A549 treated with CORT108297 at 1 μM for 4 hours (cell line): ENCODE measurements at places on chromosomes 3 and 15. TPM values are rescaled to one million over a fixed set of nuclear protein-coding genes. Genes with fewer than 3 reads are reported as not detected.

The TERC gene
- 0.35 TPM in 1 of 5 replicates, not detected in the others for total RNA-seq

The ZKSCAN7 gene
- total RNA-seq, result not detected in 5 replicates

The ROBO2 gene
- not detected in 5 replicates for total RNA-seq

The BCHE gene
- total RNA-seq, result 0.83 to 1.3 TPM (median 0.93 TPM) in 5 replicates

The SECISBP2L gene
- 5.5 to 8.6 TPM (median 7.3 TPM) in 5 replicates for total RNA-seq

The PCOLCE2 gene
- total RNA-seq, result 28.4 to 37.5 TPM (median 29.0 TPM) in 5 replicates

The PRR23A gene
- total RNA-seq, result not detected in 5 replicates

The DGKG gene
- 7.7 to 12.5 TPM (median 8.6 TPM) in 5 replicates for total RNA-seq

The ULK4 gene
- total RNA-seq, result 4.5 to 9.7 TPM (median 4.9 TPM) in 5 replicates

The TMCO5A gene
- total RNA-seq, result not detected in 5 replicates

The GOLGA6L10 gene
- 0.46 to 0.79 TPM (median 0.68 TPM) in 5 replicates for total RNA-seq

The CDHR4 gene
- total RNA-seq, result 0.12 to 0.65 TPM (median 0.43 TPM) in 5 replicates

The MRPL3 gene
- 90.5 to 114 TPM (median 91.6 TPM) in 5 replicates for total RNA-seq

The AMIGO3 gene
- total RNA-seq, result 0.23 to 1.3 TPM (median 0.41 TPM) in 5 replicates

The EAF1 gene
- 13.1 to 16.3 TPM (median 15.6 TPM) in 5 replicates for total RNA-seq

The C3orf70 gene
- total RNA-seq, result 0.01 to 0.02 TPM in 2 of 5 replicates, not detected in the others
